ENCODE measurements at places on chromosomes 2 and 18.

GRCh38 chr2:35410431-35411061, 945.0 kb upstream of the CRIM1 start:
- DNase-seq, result no peak

GRCh38 chr18:64254399-64255093, 105.7 kb upstream of the LINC00305 start:
- DNase-seq, result no peak

DNA sequence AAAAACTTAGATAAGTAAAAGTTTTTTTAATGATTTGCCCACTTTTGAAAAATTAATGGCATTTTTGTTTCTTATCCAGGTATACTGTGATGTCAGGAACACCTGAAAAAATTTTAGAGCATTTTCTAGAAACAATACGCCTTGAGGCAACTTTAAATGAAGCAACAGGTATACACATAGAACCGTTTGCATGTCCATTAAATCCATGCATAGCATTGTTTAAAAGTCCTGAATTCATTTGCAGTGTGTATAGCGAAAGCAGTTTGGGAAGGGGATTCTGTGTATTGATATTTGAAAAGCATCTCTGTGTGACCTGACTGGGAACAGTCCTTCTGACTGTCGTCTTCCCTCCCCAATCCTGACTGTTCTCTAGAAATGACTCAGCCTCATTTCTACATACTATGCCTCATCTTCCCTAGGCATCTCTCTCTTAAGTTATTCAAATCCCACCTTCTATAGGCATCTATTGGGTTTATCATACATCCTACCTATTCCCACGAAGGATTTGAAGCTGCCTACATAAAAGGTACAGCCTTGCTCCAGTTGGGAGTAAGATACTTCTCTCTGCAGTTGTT, 79.2 kb upstream of the MAP3K20 start:
- DNase-seq, result no peak

- DNase-seq, result no peak
These were observed 72.3 kb upstream of the SESTD1 start for GRCh38 chr2:179336782-179337534.

Data from thoracic aorta (tissue), 2 donors.